ENCODE measurements at places on chromosomes 13 and 19.

DNA sequence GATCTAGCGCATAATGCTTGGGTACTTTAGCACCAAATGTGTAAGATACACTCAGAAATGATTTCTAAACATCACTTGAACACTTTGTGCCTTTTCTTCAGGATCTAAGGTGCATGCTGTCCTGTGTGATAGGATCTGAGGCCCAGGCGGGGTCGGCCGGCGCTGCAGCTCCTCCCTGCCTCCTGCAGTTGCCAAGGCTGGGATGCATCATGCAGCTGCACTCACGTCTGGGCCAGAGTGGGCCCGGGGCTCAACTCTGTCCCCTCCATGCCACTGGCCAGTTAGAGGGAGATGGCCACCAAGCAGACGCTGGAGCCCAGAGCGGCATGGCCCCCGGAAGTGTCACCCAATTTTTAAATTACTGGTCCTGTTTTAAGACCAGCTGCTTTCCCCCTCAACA lies 29.3 kb upstream of the CD33 start:
- no peak for DNase-seq

- no peak for DNase-seq
Measured at GRCh38 chr19:3234800-3235199, 10.3 kb downstream of the CELF5 start.

DNA sequence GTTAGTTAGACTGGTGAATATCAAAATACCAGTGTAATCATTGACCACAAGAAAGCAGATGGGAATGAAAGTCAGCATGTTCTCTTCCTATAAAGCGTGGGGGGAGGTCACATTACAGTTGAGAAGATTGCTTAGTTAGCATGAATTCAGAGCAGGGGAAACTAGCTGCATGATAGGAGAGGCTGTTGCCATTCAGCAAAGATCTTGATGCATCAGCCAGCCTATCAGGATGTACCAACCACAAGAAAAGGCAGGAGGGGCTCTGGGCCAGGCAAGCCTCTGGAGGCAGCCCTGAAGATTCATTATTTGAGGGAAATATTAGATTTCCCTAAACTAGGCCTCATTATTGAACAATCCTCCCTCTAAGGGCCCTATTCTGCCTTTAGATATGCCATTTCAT lies 5.0 kb upstream of the MTMR6 start:
- DNase-seq = peak; percentile 81

DNA sequence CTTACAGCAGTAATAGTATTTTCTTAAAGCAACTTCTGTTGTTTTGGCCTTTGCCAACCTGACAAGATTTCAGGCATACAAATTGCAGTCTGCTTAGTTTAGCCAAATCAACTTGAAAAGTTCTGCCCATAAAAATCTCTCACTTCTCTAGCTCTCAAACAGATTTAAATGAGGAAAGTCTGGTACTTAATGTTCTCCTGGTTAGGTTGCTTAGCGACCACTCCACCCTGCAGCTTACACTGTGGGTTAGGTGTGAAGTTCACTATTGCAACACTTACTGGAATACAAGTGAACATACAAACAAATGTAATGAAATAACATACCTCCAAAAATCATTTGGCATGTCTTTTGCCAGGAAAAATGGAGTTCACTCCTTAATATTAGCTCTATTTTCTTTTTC lies 178.7 kb upstream of the PCDH9 start:
- no peak for DNase-seq

GRCh38 chr19:10000171-10000826 lies 10.0 kb downstream of the COL5A3 start:
- peak; percentile 69 for DNase-seq

DNA sequence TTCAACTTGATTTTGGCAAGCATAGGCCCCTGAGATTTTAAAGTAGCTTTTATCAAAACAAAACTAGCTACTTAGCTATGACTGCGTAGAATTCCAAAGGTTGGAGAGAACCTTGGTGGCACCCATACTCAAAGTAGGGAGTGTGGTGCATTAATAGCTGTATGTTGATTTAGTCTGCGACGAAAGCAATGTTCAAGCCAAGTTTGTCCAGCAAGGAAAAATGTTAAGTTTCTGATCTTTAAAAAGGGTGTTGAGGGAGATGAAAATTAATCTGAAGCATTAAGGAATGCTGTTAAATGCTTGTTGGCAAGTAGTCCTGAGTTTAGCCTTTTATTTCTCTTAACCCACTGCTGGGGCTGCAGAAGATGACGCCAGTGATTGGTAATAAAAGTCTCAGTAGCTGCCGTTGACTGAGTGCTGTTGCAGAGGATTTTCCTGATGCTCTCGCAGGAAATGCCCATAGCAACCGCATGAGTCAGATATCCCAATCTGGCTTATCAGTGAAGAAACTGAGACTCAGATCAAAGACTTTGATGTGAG lies 75.9 kb upstream of the RNF113B start:
- no peak for DNase-seq

DNA sequence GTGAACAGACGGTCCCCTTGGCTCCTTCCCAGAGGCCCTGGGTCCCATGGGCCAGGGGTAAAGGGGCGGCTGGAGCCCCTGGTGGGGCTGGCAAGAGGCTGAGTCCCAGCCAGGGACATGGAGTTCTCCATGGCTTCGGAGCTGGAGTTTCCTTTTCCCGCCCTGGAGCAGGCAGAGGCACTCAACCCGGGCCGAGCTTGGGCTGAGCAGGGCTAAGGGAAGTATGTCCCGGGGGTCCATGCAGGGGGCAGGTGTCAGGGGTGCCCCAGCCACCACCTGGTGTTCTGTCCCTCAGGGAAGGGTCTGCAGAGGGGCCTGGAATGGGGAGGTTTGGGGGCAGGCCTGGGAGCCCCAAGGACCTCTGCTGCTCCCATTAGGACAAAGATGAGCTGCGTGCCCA lies 54.0 kb upstream of the TPM4 start:
- no peak for DNase-seq

DNA sequence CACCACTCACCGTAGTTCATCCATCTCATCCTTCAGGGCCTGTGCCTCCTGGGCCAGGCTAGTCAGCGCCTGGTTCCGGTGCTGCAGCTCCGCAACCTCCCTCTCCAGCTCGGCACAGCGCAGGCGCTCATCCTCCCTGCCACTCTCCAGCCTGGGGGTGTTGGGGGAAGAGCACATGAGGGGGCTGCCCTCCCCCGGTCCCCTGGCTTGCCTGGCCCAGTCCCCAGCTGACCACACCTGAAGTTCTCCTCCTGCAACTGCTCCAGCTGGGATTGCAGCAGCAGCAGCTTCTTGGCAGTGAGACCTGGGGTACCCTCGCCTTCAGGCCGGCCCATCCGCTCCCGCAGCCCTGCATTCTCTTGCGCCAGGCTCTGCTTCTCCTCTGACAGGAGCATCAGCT lies 4.4 kb downstream of the HOOK2 start:
- DNase-seq = no peak

DNA sequence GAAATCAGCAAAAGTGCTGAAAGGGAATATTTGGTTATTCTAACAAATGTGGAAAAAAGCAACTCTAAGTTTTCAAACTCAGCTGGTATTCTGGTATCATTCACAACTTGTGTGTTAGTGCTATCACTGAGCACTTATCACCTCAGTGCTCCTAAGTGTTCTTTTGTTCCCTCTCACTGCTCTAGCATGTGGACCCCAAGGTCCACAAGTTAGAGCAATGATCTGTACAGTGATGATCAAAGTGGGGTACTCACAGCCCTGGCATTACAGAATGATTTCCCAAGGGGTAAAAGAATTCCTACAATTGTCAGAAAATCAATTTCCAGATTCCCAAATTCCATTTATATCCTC lies 575.0 kb downstream of the DIAPH3 start:
- DNase-seq = no peak

GRCh38 chr13:45048890-45049407 lies 59.6 kb downstream of the GPALPP1 start:
- DNase-seq = no peak
